ENCODE measurements at places on chromosomes 6 and 20.

GRCh38 chr6:167673946-167674345 lies 152.8 kb upstream of the AFDN start:
- no peak for DNase-seq

- DNase-seq: no peak
Observed at GRCh38 chr6:36314221-36315014, 22.3 kb downstream of the BNIP5 start.

GRCh38 chr6:116476002-116476678 lies 15.0 kb downstream of the CALHM6 start:
- no peak for DNase-seq

- no peak for DNase-seq
Observed at GRCh38 chr6:138107752-138108592, 753 bp upstream of the PERP start.

DNA sequence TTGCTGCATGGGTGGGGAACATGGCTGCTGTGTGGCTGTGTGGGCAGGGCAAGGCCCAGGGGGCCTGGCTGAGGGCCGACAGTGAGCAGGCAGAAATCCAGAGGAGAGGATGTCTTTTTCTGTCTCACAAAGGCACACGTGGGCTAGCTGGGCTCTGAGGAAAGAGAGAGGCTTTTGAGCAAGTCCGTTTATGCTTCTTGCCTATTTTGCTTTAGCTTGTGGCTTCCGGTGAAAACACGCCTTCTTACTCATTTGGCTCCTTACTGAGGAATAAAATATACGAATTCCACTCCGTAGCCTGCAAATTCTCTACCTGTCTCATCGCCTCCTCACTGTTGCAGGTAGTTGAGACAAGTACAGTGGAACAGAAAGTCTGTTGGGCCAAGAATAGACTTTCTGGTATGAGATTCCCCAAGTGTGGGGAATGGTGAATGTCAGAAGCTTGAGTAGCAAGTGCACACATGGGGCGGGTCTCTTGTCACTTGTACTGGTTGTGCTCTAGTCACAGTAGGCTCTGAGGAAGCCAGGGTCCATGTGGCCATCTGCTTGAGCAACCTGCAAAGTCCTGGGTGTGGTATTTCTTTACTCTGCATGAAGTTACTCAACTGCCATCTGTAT lies 28.4 kb downstream of the WRNIP1 start:
- no peak for DNase-seq

GRCh38 chr6:151240791-151241642 lies 1.2 kb downstream of the AKAP12 start:
- no peak for DNase-seq

- no peak for DNase-seq
Observed at GRCh38 chr6:28251661-28252008, 434 bp downstream of the ZKSCAN4 start.

GRCh38 chr6:100504786-100505737 lies 40.3 kb upstream of the SIM1 start:
- DNase-seq: no peak

DNA sequence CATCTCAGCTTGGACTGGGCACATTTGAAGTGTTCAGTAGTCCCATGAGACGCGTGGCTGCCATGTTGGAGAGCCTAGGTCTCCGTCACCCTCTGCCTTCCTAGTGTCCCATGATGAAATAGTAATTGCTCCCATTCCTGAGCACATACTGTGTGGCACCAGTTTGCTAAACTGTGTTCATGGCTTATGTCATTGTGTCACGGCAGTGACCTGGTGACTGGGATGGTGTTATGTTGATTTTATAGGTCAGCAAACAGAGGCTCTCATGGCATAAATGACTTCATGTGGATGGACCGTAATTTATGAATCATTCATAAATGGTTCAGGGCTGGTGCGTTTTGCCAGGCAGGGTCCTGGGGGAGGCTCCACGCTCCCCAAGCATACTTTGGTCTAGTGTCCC lies 3.8 kb downstream of the BCAS4 start:
- DNase-seq: no peak

GRCh38 chr6:14284969-14285590 lies 167.5 kb downstream of the CD83 start:
- DNase-seq: no peak

GRCh38 chr6:142700671-142701312 lies 244.2 kb downstream of the HIVEP2 start:
- no peak for DNase-seq

DNA sequence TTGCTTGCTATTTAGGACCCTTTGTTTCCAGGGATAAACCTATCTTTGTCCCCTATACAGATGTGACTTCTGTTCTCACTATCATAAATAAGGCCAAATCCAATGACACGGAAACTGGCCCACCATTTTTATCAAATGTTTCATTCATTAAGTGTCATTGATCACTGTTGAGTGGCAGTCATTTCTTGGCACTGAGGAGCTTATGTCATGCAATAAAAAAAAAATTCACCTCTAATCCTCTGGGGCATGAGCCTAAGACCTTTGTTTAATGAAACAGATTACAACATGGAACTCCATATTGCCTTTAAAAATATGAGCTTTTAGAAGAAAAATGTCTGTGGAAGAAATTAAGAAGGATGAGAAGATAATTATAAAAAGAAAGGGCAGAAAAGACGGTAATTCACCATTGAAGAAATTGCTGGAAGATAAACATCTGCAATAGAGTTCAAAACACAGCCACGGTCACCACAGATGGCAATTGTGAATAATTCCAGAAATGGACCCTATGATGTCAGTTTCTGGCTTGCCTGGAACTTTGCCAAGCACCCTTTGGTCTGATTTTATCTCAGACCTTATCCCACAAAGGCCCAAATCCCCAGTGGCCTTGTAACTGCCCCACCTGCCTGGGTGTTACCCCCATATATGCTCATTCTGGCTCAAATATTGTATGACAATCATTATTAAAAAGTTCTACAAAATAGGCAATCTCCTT lies 91.1 kb downstream of the DST start:
- DNase-seq: no peak

DNA sequence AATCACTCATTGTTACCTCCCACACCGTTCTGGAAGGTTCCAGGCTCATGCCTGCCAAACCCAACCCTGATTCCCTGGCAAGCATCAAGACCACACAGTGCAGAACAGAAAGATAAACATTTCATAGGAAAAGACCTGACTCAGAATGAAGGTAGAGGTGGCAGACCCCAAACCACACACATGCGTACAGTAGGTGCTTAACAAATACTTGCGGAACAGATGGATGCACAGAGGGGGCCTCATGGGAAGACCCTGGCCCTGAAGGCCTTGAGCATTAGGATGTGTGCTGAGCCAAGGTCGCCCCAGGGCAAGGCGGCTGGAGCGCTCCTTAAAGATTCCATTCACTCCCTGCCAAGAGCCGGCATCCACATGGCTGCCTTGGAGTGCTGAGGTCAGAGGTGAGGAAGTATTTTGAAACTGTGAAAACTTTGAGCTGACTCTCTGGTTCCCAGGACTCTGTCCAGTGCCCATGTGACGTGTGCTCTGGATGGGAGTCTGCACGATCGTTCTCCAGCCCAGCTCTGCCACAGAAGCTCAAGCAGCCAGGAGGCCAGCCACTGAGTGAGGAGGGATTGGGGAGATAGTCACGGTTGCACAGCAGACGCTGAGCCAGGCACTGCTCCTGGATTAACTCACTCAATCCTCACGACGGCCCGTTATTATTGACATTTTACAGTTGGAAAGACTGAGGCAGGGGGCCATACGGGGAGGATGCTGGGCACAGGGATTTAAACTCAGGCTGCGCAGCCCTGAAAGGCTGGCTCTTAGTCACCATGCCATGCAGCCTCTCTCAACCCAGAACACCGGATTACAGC lies 65.5 kb upstream of the AFDN start:
- no peak for DNase-seq

- no peak for DNase-seq
Observed at GRCh38 chr20:53748821-53749421, 155.3 kb upstream of the ZNF217 start.

GRCh38 chr6:169542491-169542890 lies 159.3 kb downstream of the WDR27 start:
- no peak for DNase-seq

- DNase-seq: no peak
Observed at GRCh38 chr6:40881501-40881900, 157.5 kb downstream of the UNC5CL start.

- DNase-seq: no peak
Observed at GRCh38 chr20:58458342-58459057, 56.7 kb downstream of the APCDD1L start.

GRCh38 chr20:38168791-38169589 lies 3.9 kb upstream of the TGM2 start:
- DNase-seq: no peak

DNA sequence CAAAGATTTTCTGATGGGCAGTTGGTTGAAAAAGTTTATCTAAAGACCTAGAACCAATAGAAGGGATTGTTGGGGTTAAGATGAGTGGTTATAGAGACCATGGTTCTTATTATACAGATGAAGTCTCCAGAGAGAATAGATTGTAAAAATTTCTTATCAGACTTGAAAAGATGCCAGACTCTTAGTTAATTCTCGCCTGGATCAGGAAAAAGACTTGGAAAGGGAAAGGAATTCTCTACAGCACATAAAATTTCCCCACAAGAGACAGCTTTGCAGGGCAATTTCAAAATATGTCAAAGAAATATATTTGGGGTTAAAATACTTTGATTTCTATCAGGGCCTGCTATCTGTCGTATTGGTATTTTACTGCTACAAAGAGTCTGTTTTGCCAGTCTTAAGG lies 582.6 kb downstream of the UTRN start:
- no peak for DNase-seq

GRCh38 chr20:2254333-2254732 lies 41.5 kb upstream of the TGM3 start:
- no peak for DNase-seq

- DNase-seq: no peak
Observed at GRCh38 chr6:49606721-49607390, 29.8 kb downstream of the RHAG start.

- DNase-seq: no peak
Observed at GRCh38 chr20:33387177-33387576, 14.1 kb downstream of the CDK5RAP1 start.

- no peak for DNase-seq
Observed at GRCh38 chr20:17605131-17605660, 35.3 kb downstream of the DSTN start.

GRCh38 chr20:25063981-25064380 lies 6.0 kb upstream of the ACSS1 start:
- no peak for DNase-seq
